Panc1 (cell line): ENCODE measurements at places on chromosomes 4 and X.

DNA sequence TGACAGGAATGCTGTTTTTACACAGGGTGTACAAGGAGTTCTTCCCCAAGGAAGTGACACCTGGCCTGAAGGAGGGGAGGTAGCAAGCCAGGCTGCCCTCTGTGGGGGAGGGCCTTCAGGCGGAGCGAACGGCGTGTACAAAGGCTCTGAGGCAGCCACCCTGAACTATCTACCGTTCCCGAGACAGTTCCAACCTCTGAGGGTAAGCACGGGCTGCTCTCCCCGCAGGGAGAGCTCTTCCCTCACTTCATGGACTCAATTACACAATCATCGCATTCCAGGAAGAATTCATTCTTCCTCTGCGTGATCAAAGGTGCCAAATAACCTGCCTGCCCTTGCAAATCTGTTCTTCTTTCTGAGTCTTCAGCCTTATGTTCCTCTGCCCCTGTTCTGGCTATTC is 4.8 kb downstream of the ELK1 start:
- no peak for DNase-seq

DNA sequence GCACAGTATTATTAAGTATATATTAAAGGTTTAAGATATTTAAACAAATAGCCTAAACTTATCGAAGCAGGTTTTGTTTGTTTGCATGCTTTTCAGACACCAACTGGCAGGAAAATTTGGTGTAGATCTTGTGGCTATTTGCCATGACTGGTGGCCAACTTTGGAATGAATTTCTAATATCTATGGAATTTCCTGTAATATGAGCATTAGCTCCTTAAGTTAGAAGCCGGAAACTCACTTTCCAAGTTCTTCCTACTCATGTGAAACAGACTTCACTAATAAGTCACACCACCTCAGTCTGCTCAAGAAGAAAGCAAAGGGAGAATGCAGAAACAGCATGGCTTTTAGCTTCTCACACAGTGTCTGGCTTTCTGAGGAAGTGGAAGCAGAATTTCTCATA is 563.9 kb downstream of the GRXCR1 start:
- no peak for DNase-seq

DNA sequence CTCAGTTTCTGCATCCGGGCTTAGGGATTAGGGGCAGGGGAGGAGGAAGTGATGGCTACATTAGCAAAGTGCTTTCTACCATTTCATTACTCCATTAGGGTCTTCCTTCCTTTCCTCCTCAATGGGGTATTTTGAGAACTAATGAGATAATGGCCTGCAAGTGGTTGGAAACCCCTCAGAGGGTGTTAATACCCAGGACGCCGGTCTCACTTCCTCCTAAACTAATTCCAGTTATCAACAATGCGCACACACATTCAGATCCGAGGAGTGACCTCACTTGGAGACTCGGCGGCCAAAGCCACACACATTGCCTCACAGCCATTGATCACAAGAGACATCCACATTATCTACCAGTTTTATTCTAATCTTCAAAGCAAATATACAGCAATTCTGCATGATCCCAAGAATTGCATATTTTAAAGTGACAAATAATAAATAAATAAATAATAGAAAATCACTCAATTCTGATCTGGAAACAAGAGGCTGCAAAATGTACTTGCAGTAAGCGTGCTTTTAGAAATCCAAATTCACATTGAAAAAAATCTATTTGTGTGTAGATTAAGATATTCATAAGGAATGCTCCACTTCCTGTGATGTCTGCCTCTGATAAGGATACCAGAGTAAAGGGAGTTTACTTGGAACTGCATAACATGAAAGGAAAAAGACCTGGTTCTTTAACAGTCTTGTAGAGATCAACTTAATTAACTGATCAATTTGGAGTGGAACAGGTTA is 329.1 kb downstream of the FBXW7 start:
- no peak for DNase-seq

GRCh38 chrX:96578781-96579180 is 105.9 kb upstream of the DIAPH2 start:
- no peak for DNase-seq

GRCh38 chr4:114015444-114015899 is 36.0 kb upstream of the ARSJ start:
- DNase-seq, result peak; percentile 93

DNA sequence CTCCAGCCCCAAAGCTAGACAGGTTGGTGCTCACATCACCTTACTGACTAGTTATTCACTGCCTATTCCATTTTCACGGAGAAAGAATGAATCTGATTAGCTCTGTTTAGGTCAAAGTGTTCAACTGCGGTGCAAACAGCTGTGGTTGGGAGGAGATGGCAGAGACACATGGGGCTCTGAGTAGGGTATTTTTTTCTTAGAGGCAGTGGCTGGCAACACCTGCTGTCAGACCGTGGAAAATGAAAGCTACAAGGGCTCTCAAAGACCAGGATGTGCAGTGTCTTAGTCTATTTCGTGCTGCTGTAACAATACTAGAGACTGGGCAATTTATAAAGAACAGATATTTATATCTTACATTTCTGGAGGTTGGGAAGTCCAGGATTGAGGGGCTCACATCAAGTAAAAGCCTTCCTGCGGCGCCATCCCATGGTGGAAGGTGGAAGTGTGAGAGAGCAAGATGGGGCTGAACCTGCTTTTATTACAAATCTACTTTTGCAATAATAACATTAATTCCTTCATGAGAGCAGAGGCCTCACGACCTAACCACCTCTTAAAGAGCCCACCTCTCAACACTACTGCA is 10.6 kb downstream of the NYX start:
- no peak for DNase-seq

DNA sequence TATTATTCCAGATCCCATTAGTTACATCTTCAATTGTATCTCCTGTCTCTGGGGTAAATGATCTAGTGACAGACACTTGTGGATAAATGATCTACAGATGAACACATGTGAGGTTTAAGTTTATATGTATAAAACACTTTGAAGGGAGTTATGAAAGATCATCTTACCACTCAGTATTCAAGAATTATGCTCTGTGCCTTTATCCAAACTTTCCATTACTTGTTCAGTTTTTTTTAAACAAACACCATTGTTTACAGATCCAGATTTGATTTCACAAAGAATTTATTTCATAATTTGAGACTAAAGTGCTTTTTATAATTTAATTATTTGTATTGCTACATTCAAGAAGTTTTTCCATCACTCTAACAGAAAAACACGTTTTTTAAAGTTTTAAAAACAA is 142.5 kb downstream of the HHIP start:
- DNase-seq, result no peak

GRCh38 chr4:139666735-139667281 is 1.2 kb downstream of the MGST2 start:
- DNase-seq, result no peak
